ENCODE measurements at places on chromosomes 7 and 10.

- no peak for DNase-seq
These were observed 22.5 kb upstream of the TRIL start for GRCh38 chr7:28980451-28981160.

GRCh38 chr10:103448746-103449145, 3.4 kb downstream of the CALHM2 start:
- DNase-seq: no peak

GRCh38 chr7:93601363-93601762, 26.8 kb upstream of the CALCR start:
- DNase-seq: no peak

- DNase-seq: no peak
These were observed at the start of gene NIPSNAP2 for GRCh38 chr7:55964261-55965099. Gene NIPSNAP2, plus strand, starts transcription at chr7:55964585. Its CDS starts 25 bp downstream, at chr7:55964610.

DNA sequence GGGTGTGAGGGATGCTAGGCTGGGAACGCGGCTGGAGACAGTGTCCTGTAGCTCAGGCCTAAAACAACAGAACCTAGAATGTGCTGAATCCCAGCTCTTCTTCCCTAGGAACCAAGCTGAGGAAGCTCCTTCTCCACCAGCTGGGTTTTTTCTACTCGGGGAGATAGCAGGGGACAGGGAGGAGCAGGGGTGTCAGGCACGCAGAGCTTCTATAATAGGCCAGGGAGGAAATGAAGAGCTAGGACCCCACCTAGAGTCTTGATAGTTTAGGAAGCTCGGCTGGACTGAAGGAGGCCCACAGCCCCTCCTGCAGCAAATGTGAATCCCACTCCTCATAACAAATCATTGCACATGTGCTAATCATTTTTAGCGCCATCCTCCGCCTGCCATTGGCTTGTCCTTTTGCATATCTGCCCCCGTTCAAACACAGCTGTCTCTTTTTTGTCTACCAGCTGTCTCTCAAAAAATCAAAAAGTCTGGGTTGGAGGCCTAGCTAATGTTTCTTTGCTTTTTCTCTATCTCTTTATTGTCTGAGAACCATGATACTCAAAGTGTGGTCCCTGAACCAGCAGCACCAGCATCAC, 24.1 kb upstream of the FAM180A start:
- no peak for DNase-seq

DNA sequence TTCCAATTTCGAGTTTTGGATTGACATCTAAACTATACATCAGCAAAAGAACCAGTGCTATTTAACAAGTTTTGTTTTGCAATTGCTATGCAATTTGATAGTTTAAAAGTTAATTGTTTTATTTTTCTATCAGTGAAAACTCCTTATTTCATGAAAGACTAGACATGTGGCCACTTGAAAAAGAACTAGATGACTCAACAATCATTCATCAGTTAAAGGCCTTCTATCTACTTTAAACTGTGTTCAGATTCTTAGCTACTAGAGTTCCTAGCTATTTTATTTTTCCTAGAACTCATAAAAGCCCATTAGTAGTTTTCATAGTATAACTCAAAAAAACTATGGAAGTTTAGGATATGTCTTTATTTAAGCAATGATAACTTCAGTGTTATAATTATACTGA, 104.6 kb upstream of the LSM8 start:
- no peak for DNase-seq

- no peak for DNase-seq
These were observed 156.6 kb upstream of the TMEM196 start for GRCh38 chr7:19930051-19930450.

GRCh38 chr7:105097619-105098018, 83.6 kb downstream of the KMT2E start:
- DNase-seq: no peak

DNA sequence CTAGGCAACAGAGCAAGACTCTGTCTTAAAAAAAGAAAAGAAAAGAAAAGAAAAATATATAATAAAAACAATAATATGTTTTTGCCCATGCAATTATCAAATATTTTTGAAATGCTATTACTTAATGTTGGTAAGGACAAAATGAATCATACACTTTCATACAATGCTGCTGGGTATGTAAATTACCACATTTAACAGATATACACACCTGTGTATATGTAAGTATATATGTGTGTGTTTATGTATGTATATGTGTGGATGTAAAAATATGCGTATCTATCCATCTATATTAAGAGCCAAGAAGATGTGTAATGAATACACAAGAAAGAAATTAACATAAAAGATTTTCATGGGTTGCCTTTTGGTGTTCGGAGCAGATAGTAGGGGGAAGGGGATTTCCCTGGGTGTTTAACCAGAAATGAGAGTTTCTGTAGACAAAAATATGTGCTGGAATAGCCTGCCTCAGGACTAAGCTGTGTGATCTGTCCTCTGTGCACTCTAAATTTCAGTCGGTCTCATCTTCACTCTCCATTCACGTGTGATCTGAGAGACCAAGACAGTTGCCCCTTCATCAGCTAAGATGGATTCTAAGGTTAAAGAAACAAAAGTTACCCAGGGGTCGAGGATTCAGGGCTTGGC, 61.2 kb downstream of the PRKCQ start:
- DNase-seq: no peak

DNA sequence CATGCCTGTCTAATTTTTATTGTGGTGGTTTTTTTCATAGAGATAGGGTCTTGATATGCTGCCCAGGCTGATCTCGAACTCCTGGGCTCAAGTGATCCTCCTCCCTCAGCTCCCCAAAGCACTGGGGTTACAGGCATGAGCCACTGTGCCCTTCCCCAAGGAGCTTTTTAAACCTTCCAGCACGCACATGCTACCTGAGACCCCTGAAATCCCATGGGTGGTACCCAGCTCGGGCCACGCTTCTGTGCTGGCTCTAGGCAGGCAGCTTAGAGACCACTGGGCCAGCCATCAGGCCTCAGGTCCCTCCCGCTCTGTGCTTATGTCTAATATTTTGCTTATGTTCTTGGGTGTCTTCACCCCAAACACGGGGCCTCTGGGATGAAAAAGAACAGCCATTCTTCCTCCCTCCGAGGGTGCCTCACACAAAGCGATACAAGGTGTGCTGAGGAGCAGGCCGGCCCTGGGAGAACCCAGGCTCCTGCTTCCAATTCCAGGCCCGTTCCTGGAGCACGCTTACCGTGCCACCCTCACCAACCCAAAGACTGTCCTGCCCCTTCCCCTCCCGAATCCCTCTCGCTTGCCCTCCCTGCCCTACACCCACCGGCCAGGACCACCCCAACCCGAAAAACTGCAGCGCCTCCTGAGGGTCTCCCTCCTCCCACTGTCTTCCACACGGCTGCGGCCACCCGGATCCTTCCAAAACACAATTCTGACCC, 10.9 kb downstream of the SPOCK2 start:
- no peak for DNase-seq

- peak; percentile 8 for DNase-seq
These were observed 87.3 kb upstream of the KAT6B start for GRCh38 chr10:74738985-74739567.

DNA sequence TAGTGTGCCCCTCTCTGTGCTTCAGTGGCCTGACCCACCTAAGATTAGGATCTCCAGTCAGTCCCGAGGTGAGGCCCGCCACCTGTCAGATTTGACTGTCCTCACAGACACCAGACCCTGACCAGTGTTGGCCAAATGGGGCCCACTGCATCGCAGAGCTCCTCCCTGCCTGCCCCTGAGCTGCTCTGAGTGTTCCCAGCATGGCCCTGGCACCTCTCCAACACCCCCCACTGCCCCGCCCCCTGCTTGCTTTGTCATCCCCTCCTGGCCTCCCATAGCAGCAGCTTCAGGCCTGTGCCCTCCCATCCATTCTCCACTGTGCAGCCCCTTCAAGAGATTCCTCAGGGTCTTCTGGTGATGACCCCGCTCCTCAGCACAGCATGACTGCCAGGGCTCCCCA, 67.6 kb downstream of the C10orf120 start:
- DNase-seq: no peak

DNA sequence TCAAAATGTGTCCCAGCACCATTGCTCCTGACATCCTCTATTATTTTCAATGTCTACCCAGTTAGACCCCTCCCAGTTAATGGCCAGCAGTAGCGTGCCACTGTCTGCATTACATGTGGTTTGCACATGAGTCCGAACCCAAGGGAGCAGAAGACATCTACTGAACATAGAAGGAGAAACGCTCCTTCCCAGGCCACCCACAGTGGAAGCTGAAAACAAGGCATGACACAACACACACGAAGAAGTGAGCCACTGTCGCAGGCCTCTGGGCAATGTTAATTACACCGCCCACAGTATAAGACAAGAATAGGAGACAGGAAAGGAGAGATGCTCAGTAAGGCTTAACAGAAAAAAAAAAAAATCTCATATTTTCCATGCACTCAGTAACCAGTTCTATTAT, 50.5 kb downstream of the MKX start:
- no peak for DNase-seq

GRCh38 chr10:29974773-29975172, 84.6 kb downstream of the JCAD start:
- DNase-seq: no peak

GRCh38 chr7:6413637-6414036, 34.1 kb downstream of the DAGLB start:
- no peak for DNase-seq

- no peak for DNase-seq
These were observed 179.7 kb downstream of the XPNPEP1 start for GRCh38 chr10:109743574-109743973.

DNA sequence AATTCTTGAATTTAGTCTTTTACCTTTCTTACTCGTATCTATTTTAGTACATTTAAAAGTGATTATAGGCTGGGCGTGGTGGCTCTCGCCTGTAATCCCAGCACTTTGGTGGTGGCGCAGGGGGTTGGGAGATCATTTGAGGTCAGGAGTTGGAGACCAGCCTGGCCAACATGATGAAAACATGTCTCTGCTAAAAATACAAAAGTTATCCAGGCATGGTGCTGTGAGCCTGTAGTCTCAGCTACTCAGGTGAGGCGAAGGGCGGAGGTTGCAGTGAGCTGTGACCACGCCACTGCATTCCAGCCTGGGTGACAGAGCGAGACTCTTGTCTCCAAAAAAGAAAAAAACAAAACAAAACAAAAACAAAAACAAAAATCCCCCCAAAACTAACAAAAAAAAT, 12.2 kb downstream of the PRKCQ start:
- DNase-seq: no peak

DNA sequence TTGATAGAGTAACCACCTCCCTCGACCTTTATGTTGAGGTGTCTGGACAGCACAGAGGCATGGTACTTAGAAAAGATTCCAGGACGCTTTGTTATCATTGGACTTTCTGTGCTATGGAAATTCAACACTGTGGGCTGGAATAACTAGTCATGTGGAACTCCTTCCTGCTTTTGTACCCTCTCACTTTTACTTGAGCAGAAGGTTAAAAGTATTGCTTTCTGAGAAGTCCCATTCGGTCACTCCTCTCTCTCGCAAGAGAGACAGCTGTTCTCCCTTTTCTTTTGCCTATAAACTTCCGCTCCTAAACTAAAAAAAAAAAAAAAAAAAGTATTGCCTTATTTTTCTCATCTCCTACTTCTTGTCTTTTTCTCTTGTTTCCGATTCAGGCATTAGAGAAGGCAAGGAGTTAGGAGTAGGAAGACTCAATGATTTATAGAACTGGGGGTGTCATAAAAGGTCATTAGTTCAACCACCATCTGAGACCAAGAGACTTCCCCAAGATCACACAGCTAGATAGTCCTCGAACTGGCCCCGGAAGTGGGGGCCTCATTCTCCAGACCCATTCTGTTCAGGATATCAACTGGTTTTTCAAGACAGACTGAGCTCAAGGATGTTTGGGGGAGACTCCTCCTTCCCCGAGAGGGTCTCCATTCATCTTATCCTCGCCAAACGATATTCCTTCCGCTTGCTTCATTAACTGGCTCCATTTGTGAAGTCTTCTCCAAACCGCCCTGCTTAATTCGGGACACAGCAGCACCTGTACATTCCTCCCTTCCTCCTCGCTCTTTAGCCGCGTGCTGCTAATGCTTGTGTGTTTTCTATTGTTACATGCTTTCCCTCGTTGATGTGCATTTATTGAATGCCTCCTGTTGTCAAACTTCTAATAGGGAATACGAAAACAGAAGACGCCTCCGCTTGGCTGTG, 995 bp upstream of the INPP5F start:
- DNase-seq: no peak

DNA sequence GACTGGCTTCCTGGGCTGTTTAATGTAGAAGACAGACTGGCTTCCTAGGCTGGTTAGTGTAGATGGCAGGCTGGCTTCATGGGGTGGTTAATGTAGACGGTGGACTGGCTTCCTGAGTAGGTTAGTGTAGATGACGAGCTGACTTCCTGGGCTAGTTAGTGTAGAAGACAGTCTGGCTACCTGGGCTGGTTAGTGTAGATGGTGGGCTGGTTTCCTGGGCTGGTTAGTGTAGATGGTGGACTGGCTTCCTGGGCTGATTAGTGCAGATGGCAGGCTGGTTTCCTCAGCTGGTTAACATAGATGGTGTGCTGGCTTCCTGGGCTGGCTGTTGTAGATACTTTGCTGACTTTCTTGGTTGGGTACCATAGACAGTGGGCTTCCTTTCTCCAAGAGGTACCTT, 122.9 kb upstream of the PPP2R2D start:
- no peak for DNase-seq

- DNase-seq: no peak
These were observed 13.7 kb upstream of the WAPL start for GRCh38 chr10:86535132-86535882.

DNA sequence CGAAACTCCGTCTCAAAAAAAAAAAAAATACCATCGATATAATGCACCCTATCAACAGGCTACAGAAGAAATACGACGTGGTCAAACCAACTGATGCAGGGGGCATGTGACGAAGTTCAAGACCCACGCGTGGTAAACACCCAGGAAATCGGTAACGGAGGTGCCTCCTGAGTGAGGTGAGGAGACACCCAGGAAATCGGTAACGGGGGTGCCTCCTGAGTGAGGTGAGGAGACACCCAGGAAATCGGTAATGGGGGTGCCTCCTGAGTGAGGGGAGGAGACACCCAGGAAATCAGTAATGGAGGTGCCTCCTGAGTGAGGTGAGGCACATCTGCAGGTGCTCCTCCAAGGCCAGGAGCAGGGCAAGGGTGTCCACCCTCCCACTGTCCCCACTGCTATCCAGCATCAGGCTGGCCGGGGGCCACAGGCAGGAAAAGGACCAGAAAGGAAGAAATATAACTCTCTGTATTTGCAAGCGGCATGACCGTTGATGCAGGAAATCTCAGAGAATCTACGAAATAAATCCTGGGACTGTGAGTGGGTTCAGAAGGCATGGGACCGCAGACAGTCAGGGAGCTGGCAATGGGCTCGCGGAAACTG, 10.7 kb upstream of the GPR146 start:
- no peak for DNase-seq

- no peak for DNase-seq
These were observed 257.6 kb upstream of the GHITM start for GRCh38 chr10:83881661-83882060.

GRCh38 chr10:4070921-4071660, 286.1 kb upstream of the KLF6 start:
- no peak for DNase-seq

GRCh38 chr10:71419002-71419540, 22.4 kb downstream of the CDH23 start:
- no peak for DNase-seq

- no peak for DNase-seq
These were observed 11.0 kb downstream of the ARPC1B start for GRCh38 chr7:99385564-99385963.

GRCh38 chr7:64639267-64640001, 26.5 kb upstream of the ZNF107 start:
- no peak for DNase-seq

All from NCI-H1436 treated with DMSO at 0.1 percent for 48 hours (cell line).